ENCODE measurements at places on chromosomes 6 and 20. TPM values are rescaled to one million over a fixed set of nuclear protein-coding genes. Genes with fewer than 3 reads are reported as not detected.

GGTLC1 gene
- total RNA-seq: not detected

HSPA12B gene
- total RNA-seq: 6.5 TPM

RPL7L1 gene
- total RNA-seq: 124 TPM

- H3K27me3 ChIP-seq: no peaks in the 10 kb centered on the region
- H3K27ac ChIP-seq: no peak overlapping the region
- DNase-seq: peak; percentile 53
- no peaks in the 10 kb centered on the region for H3K36me3 ChIP-seq
Measured at GRCh38 chr20:32238483-32239425, 31.1 kb downstream of the POFUT1 start.

DNA sequence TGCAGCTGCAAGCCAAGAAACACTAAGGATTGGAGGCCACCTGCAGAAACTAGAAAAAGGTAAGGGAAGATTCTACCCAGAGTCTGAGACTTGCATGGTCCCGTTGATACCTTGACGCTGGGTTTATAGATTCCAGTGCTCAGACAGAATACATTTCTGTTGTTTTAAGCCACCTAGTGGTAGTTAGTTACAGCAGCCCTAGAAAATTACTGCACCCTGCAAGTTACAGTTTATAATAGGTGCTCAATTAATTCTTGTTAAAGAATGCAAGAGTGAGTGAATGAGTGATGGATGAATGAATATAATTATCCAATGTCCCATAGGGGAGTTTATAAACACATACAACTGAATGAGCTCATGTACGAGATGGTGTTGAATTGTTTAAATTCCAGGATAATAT, 453.1 kb upstream of the SLC35B3 start:
- H3K27me3 ChIP-seq: no peaks in the 10 kb centered on the region
- H3K4me3 ChIP-seq: no peak overlapping the region
- no peak overlapping the region for H3K27ac ChIP-seq
- H3K36me3 ChIP-seq: no peaks in the 10 kb centered on the region
- H3K4me1 ChIP-seq: no peaks in the 10 kb centered on the region
- peak; percentile 64 for DNase-seq

DNA sequence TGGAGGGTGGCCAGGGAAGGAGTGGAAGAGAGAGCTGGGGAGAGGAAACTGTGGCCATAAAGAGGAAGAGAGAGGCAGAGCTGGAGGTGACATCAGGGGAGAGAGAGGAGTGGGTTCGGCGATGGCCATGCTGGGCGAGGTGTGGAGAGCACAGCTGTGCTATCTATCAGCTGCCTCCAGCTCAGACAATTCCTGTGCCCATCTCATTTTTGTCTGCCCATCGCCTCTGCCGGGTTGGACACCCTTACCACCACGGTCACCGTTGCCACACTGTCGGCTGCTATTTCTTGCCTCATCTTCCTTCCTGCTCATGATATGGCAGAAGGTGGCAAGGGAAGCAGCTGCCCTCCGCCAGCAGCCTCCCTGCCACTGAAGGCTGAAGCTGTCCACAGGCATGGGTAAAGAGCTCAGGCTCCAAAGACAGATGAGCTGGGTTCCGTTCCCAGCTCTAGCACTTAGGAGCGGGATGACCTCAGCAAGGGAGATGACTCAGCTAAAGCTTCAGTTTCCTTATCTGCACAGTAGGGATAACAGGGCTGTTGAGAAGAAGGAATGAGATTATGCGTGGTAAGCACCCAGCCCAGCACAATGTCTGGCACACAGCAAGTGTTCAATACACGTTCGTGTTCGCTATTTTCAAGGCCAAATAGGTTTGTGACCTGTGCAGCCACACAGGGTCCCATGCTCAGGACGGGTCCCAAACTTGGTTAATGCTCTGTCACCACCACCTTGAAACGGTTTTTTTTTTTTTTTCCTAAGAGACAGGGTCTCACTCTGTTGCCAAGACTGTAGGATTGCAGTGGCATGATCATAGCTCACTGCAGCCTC, 21.9 kb upstream of the TAF8 start:
- no peaks in the 10 kb centered on the region for H3K36me3 ChIP-seq
- H3K4me1 ChIP-seq: peaks cover 9% of the 10 kb centered on the region
- no peak overlapping the region for H3K27ac ChIP-seq
- DNase-seq: no peak
- no peak overlapping the region for H3K4me3 ChIP-seq
- H3K27me3 ChIP-seq: no peaks in the 10 kb centered on the region

DNA sequence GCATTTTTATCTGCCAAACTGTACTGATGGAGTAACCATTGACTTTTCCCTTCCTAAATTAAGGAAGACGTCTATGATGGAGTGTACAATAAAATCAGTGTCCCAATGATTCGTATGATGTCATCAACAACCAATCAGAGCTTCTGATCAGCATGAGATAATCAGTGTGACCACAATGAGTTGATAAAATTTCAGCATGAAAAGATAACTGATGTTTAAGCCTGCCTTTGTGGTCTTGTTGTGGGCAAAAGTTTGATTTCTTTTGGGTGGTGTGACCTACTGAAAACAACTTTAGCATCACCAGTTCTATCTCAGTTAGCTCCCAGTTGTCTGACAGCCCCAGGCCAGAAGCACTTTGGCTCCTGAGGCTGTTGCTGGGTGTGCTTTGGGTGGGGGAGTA, 3.3 kb downstream of the PCIF1 start:
- peaks cover 33% of the 10 kb centered on the region for H3K4me1 ChIP-seq
- 0 out of 2 replicates have a peak overlapping the region, but pooled peaks have one; percentile 4 for H3K4me3 ChIP-seq
- peak overlapping the region; percentile 88 for H3K27ac ChIP-seq
- H3K27me3 ChIP-seq: no peaks in the 10 kb centered on the region
- DNase-seq: no peak

DNA sequence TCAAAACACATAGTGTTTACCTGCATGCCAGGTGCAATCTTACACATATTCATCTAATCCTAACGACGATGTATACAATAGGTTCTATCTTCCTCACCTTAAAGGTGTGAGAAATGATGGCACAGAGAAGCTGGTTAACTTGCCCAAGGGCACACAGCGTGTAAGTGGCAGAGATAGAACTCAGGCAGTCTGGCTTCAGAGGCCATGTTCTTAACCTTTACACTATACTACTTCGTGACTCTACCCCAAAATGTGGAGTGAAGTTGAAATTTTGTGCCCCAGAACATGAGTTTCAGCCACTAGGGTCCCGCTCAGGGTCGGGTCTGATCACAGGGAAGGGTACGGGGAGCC, 584 bp downstream of the VPS52 start:
- peak overlapping the region; percentile 99 for H3K4me3 ChIP-seq
- no peak for DNase-seq
- no peaks in the 10 kb centered on the region for H3K27me3 ChIP-seq
- H3K4me1 ChIP-seq: peaks cover 36% of the 10 kb centered on the region
- H3K27ac ChIP-seq: peak overlapping the region; percentile 84
- H3K36me3 ChIP-seq: peaks cover 48% of the 10 kb centered on the region

DNA sequence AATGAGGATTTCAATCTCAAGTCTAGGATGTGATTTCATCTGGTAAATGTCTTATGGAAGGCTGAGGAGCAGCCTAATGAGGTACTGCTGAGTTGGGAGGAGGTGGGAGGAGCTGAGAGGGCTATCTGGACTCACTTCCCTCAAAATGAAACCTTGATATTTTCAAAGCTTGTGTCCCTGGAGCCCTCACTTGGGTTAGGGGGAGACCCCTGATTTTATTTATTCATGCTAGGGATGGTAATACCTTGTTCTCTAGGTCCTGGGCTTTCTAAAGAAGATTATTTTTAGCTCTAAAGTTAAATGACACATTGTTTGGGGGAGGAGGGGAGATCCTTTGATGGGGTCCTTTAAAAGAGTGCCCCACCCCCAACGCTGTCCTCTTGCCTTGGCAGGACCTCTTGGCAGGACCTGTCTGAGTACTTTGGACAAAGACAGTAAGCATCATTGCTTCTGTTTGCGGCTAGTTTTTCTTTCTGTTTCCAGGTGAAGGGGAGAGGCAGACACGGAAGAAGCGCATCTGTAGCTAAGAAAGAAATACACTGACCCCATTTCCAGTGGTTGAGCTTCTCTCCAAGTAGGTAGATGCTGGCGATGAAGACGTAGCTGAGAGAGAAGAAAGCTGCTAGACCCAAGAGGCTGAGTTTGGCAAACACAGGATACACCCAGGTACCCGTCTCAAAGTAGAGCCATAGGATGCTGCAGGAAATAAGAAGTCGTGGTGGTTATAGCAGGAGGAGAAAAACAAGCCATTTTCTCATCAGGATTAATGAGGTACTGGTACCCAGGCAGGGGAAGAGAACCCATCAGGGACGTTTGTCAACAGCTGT, 55.6 kb downstream of the ADTRP start:
- no peaks in the 10 kb centered on the region for H3K36me3 ChIP-seq
- H3K27me3 ChIP-seq: no peaks in the 10 kb centered on the region
- no peak overlapping the region for H3K4me3 ChIP-seq
- no peak overlapping the region for H3K27ac ChIP-seq
- no peaks in the 10 kb centered on the region for H3K4me1 ChIP-seq

DNA sequence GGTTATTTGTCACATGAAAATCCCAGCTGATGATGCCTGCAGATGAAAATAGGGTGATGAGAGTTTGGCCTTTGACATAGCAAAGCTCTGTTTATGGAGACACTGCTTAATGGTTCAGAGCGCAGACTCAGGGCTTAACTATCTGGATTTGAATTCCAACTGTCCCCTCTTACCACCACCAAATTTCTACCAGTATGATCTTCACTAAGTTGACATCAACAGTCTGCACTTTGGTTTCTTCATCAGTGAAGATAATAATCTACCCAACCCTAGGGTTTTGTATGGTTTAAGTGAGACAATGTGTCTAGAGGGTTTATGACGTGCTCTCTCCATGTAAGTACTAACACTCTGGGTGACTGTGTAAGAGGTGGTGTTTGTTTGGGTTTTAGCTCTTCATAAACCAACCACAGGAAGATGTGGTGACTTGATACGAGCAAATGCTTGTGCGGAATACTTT, 151.4 kb upstream of the TNFAIP3 start:
- no peaks in the 10 kb centered on the region for H3K4me1 ChIP-seq
- DNase-seq: no peak
- no peak overlapping the region for H3K4me3 ChIP-seq
- no peaks in the 10 kb centered on the region for H3K27me3 ChIP-seq
